NCI-H2227 treated with DMSO at 0.1 percent for 48 hours (cell line): ENCODE measurements at places on chromosomes 12 and 14.

DNA sequence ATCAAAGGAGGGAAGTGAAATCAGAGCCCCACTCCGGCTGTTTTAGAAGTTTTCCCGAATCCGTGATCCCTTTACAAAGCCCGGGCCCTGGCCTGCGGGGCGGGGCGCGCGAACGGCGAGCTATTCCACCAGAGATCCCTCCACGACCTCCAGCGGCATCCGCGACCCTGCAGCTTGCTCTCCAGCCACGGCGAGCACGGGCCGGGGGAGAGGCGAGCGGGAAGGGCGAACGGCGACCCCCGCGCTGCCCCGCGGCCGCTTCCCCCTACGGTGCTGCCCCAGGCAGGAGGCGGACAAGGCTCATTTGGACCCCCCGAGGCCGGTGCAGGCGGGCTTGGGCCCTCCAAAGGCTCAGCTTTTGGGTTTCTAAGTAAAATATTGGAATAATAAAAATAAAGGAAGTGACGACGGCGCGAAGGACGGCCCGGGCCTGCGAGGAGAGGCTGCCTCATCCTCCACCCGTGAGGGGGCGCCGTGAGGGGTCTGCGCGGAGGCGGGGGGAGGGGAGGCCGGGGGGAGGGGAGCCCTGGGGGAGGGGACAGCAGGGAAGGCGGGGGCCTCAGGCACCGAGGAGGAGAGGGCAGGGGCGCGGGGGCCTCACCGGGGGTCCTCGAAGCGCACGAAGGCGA is 613 bp downstream of the SRSF9 start:
- no peak for DNase-seq

DNA sequence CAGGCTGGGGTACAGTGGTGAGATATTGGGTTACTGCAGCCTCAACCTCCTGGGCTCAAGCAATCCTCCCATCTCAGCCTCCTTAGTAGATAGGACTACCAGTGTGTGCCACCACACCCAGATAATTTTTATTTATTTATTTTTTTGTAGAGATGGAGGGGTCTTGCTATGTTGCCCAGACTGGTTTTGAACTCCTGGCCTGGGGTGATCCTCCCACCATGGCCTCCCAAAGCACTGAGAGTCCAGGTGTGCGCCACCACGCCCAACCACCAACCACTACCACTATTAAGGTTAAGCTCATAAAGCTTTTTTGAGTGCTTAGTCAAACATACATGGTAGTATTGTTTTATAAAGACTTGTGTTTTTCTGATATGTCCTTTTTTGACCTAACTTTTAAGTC is 3.9 kb downstream of the RIOX1 start:
- no peak for DNase-seq

GRCh38 chr14:103503296-103503695 is 19.3 kb downstream of the CKB start:
- DNase-seq = no peak

DNA sequence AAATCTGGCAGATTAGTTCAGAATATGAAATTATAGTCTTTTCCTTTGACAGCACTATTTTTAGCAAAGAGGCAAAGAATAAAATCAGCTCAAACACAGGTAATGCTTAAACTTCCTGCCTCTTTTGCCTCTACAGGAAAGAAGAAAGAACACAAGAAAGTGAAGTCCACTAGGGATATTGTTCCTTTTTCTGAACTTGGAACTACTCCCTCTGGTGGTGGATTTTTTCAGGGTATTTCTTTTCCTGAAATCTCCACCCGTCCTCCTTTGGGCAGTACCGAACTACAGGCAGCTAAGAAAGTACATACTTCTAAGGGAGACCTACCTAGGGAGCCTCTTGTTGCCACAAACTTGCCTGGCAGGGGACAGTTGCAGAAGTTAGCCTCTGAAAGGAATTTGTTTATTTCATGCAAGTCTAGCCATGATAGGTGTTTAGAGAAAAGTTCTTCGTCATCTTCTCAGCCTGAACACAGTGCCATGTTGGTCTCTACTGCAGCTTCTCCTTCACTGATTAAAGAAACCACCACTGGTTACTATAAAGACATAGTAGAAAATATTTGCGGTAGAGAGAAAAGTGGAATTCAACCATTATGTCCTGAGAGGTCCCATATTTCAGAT is 17.4 kb downstream of the TMPO start:
- peak; percentile 21 for DNase-seq

GRCh38 chr12:46773586-46774321 is 52.0 kb downstream of the SLC38A4 start:
- DNase-seq = no peak

GRCh38 chr14:80764921-80765507 is 176.5 kb downstream of the CEP128 start:
- no peak for DNase-seq

DNA sequence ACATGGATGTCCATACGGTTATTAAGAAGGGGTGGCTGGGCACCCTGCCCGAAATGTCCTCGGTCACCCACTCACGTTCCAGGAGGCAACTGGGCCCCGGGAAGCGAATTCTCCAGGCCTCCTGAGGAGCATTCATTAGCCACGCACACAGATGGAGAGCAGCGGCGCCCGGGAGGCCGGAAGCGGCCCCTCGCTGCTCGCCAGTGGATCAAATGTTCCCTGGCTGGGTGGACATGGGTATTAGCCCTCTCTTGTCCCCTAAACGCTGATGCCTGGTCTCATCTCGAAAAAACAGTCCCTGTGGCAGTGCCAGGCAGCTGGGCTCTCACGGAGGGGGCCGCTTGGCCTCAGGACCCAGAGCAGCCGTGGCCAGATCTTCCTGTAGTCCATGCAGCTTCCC is 59.0 kb upstream of the DLK1 start:
- DNase-seq = no peak

- DNase-seq = no peak
These were observed 42.6 kb upstream of the USP15 start for GRCh38 chr12:62217466-62218194.

- DNase-seq = no peak
These were observed 11.7 kb upstream of the RNASE10 start for GRCh38 chr14:20493634-20494033.

DNA sequence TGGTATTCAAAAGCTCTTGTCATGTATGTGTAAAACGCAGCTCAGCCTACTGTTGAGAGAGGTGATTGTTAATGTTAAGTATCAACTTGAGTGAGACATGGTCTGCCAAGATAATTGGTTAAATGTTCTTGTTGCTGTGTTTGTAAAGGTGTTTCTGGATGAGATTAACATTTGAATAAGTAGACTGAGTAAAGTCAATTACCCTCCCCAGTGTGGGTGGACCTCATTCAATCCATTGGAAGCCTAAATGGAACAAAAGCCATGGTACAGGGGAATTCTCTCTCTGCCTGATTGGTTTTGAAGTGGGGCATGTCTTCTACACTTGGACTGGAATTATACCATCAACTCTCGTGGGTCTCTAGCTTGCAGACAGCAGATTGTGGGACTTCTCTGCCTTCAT is 63.8 kb upstream of the RERGL start:
- no peak for DNase-seq

DNA sequence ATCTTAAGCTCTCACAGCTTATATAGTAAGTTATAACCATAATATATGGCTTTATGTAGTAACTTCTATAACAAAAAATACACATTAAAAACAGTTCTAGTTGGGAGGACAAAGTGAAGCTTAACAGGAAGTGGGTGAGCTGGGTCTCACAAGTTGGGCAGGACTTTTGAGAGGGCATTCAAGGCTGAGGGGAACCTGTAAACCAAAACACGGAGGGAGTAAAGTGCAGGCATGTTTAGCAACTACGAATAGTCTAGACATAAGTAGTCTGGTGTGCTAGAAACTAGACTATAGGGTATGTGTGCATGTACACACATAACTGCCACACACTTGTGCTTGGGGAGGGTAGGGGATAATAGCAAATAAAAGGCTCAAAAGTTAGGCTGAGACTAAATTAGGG is 14.2 kb upstream of the NEK9 start:
- DNase-seq = no peak

DNA sequence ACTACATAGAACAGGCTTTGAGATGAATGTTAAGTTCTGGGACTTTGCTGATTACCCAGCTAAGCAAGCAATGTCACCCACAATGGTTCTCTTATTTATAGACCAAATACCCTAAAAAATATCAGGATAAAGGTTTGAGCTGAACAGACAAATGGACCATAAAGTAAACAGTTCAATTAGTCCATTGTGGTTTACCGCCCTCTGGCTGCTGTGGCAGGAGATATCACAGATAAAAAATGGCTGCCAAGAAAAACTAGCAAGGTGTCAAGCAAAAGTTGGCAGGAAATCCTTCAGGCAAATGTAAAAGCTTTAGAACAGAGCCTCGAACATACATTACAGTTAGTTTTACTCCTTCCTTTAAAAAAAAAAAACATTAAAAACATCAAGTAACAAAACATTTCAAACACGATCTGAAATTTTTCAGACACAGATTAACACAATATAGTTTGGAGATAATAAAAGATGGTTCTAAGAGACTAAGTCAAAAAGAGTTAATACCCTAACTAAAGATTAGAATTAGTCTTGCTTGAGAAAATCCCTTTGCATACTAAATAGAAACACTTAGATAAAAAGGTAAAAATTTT is 41.3 kb downstream of the MED13L start:
- DNase-seq = peak; percentile 39

DNA sequence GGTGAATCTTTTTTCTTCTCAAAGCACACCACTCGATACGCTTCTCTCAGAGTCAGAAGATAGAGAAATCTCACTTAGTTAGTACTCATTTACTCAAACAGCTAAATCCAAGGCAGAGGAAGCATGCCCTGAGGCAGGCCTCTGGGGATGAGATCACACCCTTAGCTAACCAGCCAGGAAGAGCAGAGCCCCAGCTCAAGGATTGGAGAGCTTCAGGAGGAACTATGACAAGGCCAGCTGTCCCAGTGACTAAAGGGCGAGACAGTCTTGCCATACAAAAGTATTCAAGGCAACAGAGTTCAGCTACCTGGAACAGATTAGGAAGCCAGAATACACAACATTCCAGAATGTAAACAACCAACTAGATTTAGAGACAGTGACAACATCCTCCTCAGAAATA is 197.7 kb upstream of the CCDC196 start:
- no peak for DNase-seq

- DNase-seq = no peak
These were observed 3.9 kb upstream of the HSPA2 start for GRCh38 chr14:64536488-64537245.

DNA sequence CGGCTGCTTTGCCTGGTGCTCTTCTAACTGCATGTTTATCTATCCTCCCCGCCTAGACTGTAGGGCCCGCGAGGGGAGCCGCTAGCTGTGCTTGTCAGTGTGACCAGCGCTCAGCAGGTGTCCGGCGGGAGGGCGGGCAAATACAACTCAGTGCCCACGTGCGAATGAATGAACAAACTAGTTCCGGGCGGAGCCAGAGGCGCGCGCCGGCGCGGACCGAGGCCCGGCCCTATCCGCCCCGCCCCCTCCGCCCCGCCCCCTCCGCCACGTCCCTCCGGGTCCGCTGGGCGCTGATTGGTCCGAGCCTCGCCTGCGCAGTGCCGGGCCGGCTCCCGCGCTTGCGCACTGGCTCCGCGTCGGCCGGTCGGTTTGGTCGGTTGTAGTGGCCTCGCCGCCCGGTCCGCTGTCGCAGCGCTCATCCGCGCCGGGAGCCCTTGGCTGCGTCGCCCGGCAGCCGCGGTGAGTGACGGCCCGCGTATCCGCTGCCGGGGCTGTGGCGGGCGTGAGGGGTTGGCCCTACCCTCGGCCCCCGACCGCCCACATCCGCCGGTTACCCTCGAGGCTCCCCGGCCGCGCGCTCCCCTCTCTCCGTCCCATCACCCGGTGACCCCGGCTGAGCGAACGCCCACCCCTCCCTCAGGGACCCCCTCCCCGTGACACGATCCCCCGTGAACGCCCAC is 60.0 kb downstream of the DDX51 start:
- DNase-seq = peak; percentile 88

DNA sequence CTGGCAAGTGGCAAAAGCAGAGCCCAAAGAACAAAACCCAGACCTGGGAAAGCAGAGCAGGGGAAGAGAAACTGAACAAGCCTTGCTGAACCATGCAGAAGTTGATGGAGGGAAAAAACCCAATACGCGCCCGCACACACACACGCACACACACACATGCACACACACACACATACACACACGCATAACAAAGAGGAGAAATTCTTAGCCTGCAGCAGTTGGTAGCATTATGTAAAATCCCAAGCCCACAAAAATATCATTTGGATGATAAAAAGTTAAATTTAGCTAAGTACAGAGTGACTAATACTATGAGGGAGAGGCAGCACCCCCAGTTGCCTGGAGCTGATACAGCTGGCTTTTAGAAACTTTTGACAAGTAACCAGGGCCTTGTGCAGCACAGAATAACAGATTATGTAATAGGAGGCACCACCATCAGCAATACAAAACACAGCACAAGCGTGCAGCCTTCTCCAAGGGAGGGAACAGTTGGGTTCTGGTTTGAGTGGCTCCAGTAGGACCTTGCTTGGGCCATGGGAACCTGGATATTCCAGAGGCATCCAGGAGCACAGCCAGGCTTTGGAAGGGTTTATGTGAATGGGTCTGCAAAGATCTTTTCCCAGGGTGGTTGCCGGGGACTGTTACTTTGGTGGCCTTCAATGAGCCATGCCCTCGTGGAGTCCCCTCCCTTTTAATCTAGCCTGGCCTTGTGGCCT is 35.3 kb downstream of the PITPNM2 start:
- DNase-seq = no peak

DNA sequence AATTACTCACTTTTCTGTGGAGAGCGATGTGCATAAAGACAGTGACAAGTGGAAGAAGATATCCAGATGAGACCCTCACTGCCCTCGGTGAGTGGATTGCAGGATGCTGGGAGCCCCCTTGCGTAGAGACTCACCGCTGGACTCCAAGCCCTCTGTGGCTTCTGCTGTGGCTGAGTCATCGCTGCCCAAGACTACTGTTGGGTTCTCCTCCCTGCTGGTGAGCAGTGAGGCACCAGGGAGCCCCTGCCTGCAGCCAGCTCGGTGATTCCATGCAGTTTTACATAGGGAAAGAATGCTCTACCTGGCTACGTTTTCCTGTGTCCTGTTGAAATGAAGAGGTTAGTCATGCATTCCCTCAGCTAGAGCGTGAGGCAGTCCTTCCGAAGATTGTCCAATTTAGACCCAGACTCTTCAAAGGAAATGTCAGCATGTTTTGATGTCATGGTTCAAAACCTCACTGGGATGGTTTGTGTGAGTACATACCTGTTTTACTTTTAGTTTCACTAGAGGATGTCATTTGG is 28.2 kb downstream of the TRAF3 start:
- no peak for DNase-seq

- no peak for DNase-seq
These were observed 48.5 kb upstream of the RIMBP2 start for GRCh38 chr12:130764475-130765185.

GRCh38 chr12:49294086-49294803 is 702 bp upstream of the PRPH start:
- DNase-seq = peak; percentile 36
